ENCODE measurements at places on chromosomes 7 and 10.

DNA sequence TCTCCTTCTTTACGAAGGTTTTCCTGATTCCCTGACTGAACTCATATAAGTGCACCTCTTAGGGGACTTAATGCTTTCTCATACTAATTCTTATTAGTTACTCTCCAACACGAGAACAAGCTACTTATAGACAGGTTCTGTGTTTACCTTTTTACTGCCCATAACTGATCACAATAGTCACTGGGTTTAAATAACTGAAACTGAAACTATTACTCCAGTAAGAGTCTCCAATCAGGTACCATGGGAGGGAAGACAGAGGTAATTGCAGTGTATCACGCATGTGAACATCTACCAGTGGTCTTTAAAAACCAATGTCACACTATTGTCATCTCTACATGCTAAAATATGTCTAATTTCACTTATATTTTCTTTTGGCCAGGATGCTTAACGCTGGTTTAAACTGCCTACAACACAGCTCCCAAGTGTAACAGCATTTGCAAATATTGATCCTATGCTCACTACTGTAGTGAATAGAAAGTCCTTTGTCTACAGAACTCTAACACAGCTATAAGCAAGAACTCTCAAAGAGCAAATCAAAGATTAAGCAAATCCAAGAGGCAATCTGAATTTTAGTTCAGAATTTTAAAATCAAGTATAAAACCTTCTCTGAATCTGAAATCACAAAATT, 3.6 kb downstream of the GDI2 start:
- no peak for DNase-seq

DNA sequence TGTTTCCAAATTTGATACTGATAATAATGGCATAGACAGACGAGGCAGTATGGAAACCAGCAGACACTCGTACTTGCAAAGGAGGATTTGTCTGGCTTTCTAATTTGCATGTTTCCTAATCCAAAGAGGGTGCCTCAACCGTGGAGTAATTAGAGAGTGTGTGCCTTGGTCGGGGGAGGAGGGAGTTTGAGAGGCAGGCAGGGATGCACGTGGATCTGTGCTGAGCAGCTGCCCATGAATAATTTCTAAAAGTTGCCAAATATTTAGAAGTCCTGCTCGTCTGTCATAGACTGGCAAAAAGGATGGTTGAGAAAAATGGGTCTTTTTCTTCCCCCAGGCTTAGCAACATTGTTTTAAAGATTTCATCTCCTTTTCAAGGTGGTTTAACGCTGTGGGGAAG, 69.4 kb downstream of the PTPRE start:
- DNase-seq, result no peak

GRCh38 chr10:71769279-71769823, 4.0 kb downstream of the VSIR start:
- no peak for DNase-seq

GRCh38 chr7:69433081-69433480, 165.2 kb upstream of the AUTS2 start:
- no peak for DNase-seq

DNA sequence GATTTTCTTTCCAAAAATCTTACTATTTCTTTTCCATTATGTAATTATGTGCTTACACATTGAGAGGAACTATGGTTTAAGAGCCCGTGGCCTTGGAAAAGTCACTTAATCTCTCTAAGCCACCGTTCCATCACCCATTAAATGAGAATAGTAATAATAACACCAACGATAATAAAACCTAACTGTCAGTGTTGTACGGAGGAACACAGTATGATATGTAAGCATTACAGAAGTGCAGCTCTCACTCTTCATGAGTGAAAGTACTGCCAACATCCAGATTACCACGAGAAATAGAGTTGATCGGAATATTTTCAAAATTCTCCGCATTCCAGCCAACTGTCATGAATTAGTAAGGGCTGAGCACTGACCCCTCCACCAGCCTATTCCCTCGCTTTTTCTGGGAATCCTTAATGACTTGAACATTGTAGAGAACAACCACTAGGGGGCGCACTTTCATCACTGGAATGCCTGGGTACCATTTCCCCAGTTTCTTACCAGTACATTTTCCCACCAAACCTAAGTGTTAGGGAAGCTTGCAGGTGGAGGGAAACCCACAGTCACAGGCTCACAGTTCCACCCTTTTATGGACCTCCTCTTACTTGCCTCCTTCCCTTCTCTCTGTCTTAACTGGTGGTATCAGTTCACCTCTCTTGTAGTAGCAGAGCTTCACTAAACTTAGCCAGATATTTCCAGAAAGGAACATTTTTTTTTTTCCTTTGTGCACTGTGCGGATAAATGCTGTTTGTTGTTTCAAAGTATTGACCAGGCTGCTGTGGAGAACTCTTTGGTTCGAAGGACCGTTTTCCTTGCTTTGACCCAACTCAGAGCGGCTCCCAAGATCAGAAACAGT, 27.8 kb downstream of the NKX2-3 start:
- DNase-seq, result no peak
